ENCODE measurements at places on chromosomes 7 and 10. TPM values are rescaled to one million over a fixed set of nuclear protein-coding genes. Genes with fewer than 3 reads are reported as not detected.

The DENND11 gene
- total RNA-seq = 22.6 TPM

The NPFFR1 gene
- total RNA-seq = not detected

The CPA2 gene
- total RNA-seq = 12.6 TPM

The SERPINE1 gene
- total RNA-seq = 8.3 TPM

The CEP55 gene
- 1.1 TPM for total RNA-seq

The CDC14C gene
- total RNA-seq = not detected

DNA sequence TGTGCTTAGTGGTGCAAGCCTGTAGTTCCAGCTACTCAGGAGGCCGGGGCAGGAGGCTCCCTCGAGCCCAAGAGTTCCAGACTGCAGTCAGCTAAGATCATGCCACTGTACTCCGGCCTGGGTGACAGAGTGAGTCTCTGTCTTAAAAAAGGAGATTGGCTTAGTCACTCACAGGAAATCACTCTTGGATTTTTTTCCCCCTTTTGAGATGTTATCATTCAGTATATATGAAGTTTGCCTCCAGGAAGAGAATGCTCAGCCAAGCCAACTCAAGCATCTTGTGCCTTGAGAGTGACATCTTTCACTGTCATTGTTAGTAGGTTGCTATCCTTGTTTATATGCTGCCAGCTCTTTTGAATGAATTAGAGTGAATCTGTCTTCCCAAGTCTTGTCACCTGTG lies 28.0 kb downstream of the NIPSNAP2 start:
- no peaks in the 10 kb centered on the region for H3K4me1 ChIP-seq
- DNase-seq = no peak
- no peaks in the 10 kb centered on the region for H3K27me3 ChIP-seq
- no peak overlapping the region for H3K4me3 ChIP-seq

- H3K27me3 ChIP-seq = no peaks in the 10 kb centered on the region
- no peaks in the 10 kb centered on the region for H3K36me3 ChIP-seq
- no peak overlapping the region for H3K4me3 ChIP-seq
- no peak overlapping the region for H3K27ac ChIP-seq
- DNase-seq = no peak
Measured at GRCh38 chr10:26173837-26174236, 42.7 kb upstream of the GAD2 start.

DNA sequence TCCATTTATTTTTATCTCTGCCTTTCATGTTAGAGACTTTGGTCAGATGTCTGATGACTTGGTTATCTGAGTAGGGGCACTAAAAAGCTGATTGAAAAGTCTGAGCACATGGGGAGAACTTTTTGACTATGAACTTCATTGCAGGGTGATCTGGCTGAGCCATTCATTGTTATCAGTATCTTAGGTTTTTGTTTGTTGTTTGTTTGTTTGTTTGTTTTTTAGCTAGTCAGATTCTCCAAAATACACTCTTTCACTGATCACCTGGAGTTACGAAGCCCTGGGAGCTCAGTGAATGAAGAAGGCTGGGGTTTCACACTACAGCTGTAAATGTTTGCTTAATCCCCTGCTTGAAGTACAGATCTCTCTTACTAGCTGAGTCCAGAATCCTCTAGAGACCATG lies 28.6 kb upstream of the DLG5 start:
- no peaks in the 10 kb centered on the region for H3K27me3 ChIP-seq
- DNase-seq = no peak
- no peaks in the 10 kb centered on the region for H3K4me1 ChIP-seq
- no peak overlapping the region for H3K4me3 ChIP-seq
- H3K36me3 ChIP-seq = no peaks in the 10 kb centered on the region

GRCh38 chr7:39016609-39017008 lies 38.9 kb downstream of the POU6F2 start:
- H3K4me3 ChIP-seq = no peak overlapping the region
- DNase-seq = no peak
- no peak overlapping the region for H3K27ac ChIP-seq
- H3K27me3 ChIP-seq = no peaks in the 10 kb centered on the region
- H3K4me1 ChIP-seq = no peaks in the 10 kb centered on the region

DNA sequence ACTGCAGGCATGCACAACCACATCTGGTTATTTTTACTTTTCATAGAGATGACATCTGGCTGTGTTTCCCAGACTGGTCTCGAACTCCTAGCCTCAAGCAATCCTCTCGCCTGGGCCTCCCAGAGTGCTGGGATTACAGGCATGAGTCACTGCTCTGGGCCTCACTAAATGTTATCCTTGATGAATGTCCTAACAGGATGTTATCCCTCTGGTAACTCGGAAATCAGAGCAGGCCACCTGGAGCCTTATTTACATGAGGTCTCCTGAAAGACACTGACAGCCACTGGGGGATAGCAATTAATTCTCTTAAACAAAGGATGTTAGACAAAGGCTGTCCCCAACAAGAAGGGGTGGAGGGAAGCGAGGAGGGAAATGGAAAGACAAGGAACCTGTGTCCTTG lies 4.5 kb upstream of the ZNF438 start:
- H3K27ac ChIP-seq = no peak overlapping the region
- no peaks in the 10 kb centered on the region for H3K4me1 ChIP-seq
- no peaks in the 10 kb centered on the region for H3K27me3 ChIP-seq

GRCh38 chr7:157096286-157097055 lies 42.3 kb upstream of the UBE3C start:
- no peaks in the 10 kb centered on the region for H3K27me3 ChIP-seq
- no peaks in the 10 kb centered on the region for H3K4me1 ChIP-seq
- no peaks in the 10 kb centered on the region for H3K36me3 ChIP-seq
- H3K4me3 ChIP-seq = no peak overlapping the region
- DNase-seq = no peak
- no peak overlapping the region for H3K27ac ChIP-seq

- H3K27me3 ChIP-seq = no peaks in the 10 kb centered on the region
- no peaks in the 10 kb centered on the region for H3K36me3 ChIP-seq
- no peak overlapping the region for H3K27ac ChIP-seq
- H3K4me1 ChIP-seq = no peaks in the 10 kb centered on the region
- no peak for DNase-seq
Measured at GRCh38 chr10:108862676-108863350, 1060.5 kb downstream of the XPNPEP1 start.

DNA sequence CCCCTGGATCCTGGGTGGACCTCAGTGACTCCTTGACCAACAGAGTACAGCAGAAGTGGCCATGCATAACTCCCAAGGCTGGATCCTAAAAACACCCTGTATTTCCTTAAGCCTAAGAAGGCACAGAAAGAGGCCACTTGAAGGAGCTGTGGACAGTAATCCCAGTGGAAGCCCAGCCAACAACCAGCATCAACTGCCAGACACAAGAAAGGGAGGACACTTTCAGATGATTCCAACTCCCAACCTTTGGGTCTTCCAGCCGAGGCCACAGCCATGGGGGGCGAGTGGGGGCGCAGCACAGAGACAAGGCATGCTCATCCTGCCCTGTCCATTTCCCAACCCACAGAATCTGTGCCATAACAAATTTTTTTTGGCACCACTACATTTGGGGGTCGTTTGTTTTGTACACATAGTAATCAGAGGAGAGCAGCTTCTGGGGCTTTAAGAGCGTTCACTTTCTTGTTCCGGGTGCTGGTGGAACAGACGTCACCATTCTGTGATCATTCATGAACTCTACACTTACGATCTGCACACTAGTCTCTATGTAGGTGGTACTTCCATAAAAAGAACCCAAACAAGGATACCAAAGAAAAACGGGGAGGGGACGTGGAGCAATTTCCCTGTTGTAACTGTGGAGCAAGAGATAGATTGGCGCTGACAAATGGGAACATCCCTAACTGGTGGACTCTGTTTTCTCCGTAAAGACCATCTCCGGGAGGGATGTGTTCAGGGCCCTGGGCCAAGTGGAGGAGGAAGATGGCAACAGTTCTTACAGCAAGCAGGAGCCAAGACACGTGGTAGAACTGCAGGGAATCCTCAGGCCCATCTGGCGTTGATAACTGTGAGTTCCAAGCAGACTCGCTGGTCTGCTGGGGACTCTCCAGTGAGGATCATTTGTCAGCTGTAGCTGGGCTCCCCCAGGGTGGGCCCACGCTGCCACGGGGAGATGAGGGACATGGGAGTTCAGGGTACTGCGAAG lies 6.0 kb upstream of the SLC29A3 start:
- no peaks in the 10 kb centered on the region for H3K27me3 ChIP-seq
- H3K36me3 ChIP-seq = no peaks in the 10 kb centered on the region
- H3K27ac ChIP-seq = peak overlapping the region; percentile 21
- no peak overlapping the region for H3K4me3 ChIP-seq

- H3K36me3 ChIP-seq = peaks cover 46% of the 10 kb centered on the region
- no peaks in the 10 kb centered on the region for H3K27me3 ChIP-seq
- no peak overlapping the region for H3K27ac ChIP-seq
- DNase-seq = no peak
Measured at GRCh38 chr10:74977913-74978847, 133.3 kb upstream of the SAMD8 start.

DNA sequence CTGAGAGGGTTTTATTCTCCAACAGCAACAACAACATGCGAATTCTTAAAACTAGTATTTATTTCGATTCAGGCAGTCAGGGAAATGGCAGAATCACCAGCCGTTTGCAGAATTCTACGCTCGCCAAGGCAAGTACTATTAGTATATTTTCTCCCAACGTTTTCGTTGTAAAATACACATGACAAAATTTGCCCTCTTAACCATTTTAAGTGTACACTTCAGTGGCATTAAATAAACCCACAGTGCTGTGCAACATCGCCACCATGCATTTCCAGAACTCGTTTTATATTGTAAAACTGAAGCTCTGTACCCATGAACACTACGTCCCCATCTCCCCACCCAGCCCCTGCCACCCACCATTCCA lies 10.8 kb downstream of the EN2 start:
- H3K4me3 ChIP-seq = no peak overlapping the region
- H3K27me3 ChIP-seq = peaks cover 75% of the 10 kb centered on the region
- no peak overlapping the region for H3K27ac ChIP-seq
- no peak for DNase-seq

DNA sequence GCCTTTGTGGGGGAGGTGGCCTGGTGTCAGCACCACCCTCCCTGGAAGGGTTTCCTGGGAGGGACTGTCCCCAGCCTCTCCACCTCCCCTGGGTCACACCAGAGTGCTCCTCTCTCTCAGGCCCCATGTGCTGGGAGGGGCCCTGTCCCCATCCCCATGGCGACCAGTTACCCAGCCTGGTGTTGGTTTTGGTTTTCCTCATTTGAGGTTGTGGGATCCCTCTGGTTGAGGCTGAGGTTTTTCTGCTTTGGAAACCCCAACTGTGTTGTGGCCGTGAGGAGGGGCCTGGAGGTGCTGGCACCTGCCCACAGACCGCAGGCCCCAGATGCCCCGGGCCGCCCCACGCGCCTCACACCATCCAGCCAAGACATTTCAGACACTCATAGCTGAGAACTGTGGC lies 106.3 kb downstream of the GRK5 start:
- H3K4me1 ChIP-seq = no peaks in the 10 kb centered on the region
- peak overlapping the region; percentile 51 for H3K27ac ChIP-seq
- H3K36me3 ChIP-seq = no peaks in the 10 kb centered on the region
- H3K4me3 ChIP-seq = no peak overlapping the region
- no peaks in the 10 kb centered on the region for H3K27me3 ChIP-seq
- no peak for DNase-seq

DNA sequence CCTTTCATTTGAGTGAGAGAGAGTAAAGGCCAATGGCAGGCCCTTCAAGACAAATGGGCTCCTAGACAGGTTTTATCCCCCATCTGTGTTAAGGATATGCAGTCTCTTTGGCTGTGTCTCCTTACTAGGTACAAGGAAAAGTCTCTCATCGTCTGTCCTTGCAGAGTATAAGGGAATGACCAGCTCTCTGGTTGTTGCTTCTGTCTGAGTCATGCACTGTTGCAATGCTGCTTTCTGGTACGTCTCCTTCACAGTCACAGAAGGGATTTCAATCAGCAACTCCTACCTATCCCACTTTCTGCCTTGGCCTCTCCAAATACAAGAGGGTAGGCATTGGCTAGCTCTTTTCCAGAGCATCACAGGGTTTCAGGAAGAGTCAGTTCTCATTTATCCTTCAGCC lies 48.1 kb downstream of the CTTNBP2 start:
- H3K4me1 ChIP-seq = peaks cover 20% of the 10 kb centered on the region
- no peaks in the 10 kb centered on the region for H3K36me3 ChIP-seq
- no peak overlapping the region for H3K27ac ChIP-seq
- no peak for DNase-seq

GRCh38 chr7:149459201-149459539 lies 1.7 kb downstream of the ZNF777 start:
- no peak overlapping the region for H3K27ac ChIP-seq
- no peak for DNase-seq
- no peaks in the 10 kb centered on the region for H3K27me3 ChIP-seq
